ENCODE measurements at places on chromosomes 4 and X. TPM values are rescaled to one million over a fixed set of nuclear protein-coding genes. Genes with fewer than 3 reads are reported as not detected.

GRCh38 chrX:39563178-39563577, 534.6 kb downstream of the BCOR start:
- no peak for DNase-seq

DNA sequence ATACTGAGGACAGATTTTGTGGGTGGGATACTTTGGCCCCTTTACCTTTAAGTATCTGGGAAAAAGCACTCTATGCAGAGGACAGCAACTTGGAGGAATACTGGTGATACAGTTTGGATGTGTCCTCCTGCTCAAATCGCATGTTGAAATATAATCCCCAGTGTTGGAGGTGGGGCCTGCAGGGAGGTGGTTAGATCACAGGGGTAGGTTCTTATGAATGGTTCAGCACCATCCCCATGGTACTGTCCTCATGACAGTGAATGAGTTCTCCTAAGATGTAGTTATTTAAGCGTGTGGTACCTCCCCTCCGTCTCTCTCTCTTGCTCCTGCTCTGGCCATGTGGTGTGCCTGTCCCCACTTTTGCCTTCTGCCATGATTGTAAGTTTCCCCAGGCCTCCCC, 24.6 kb downstream of the GPAT3 start:
- DNase-seq = no peak

MAP7D2 gene
- polyA plus RNA-seq = 1.0 TPM

DNA sequence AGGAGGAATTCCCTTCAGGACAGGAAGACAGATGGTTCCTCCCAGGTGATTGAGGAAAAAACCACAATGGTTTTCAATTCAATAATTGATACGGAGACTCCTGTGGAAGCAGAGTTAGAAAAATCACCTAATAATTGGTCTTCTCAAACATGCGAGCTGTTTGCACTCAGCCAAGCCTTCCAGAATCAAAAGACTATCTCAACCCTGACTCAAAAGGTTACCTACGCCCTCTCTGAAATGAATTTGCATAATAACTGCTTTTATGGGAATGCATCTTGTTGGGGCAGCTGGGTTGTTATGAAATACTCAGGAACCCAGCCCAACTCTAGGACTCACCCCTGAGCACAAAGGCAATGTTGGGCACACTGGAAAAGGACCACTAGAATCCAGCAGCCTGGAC, 66.9 kb upstream of the ARSJ start:
- DNase-seq = no peak

DNA sequence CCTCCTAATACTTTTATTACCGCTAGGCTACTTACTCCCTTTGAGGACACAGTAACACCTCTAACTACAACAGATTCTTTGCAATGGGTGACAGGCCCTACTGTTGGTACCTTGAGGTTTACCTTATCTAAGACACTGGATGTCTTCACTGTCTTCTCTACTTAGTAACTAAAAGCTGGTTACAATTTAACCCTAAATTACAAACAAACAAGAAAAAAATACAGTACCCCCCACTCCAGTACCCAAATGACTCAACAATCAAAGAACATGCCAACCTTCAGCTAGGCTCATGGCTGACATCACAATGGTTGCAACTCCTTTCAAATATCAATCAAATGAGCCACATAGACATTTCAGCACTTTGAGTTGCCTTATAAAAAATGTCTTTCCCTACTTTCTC, 198.0 kb downstream of the GUCY2F start:
- DNase-seq = no peak

DNA sequence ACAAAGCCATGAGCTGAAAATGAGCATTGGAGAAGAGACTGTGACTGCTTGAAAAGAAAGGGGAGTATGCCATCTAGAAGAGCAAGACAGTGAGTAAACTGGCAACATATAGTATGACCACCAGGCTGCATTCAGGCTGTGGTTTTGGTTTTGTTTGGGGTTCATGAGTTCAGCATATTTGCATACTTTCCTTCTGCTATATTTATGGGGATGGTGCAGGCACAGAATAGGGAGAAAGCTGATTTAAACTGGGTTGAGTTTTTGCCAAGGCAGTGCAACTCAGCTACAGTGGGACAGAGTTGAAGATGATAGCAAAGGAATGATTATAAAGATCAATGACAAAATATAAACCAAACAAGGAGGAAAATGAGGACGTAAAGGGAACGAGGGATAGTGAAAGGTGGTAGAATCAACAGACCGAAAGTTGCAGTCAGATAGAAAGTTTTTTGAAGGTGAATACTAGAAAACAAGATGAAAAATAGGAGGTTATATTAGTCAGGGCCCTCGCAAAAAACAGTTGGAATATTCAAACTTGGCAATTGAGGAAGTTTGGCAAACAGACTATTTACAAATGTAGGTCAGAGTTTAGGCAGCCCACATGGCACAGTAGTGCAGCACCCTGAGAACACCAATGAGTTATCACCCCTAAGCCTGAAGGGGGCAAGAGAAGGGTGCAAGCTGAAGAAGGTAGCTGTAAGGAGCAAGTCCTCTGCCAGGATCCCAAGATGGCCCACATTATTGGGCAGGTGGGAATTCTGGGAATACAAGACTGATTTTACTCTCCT, 114.8 kb upstream of the MAP9 start:
- DNase-seq = no peak

- no peak for DNase-seq
These were observed 307.0 kb upstream of the SPOCK3 start for GRCh38 chr4:167541286-167541685.

DNA sequence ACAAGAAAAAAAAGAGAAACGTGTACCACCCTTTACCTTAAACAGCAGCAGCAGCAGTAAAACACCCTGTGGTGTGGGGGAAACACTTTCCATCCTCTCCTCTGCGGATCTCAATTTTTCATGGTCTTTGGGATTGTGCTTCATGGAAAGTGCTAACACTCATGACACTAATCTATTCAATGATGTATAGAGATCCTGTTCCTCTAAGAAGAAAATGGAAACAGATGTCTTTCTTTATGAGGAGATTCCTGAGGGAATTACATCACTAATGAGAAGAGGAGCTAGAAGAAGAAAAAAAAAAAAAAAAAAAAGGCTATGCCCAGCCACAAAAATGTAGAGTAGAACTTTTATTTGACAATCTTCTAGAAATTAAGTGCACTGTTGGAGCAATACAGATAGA, 62.9 kb upstream of the NDST3 start:
- DNase-seq = no peak

GRCh38 chr4:152936446-152937335, 568 bp downstream of the FHDC1 start:
- peak; percentile 81 for DNase-seq

CRMP1 gene
- 7.8 TPM for polyA plus RNA-seq

DNA sequence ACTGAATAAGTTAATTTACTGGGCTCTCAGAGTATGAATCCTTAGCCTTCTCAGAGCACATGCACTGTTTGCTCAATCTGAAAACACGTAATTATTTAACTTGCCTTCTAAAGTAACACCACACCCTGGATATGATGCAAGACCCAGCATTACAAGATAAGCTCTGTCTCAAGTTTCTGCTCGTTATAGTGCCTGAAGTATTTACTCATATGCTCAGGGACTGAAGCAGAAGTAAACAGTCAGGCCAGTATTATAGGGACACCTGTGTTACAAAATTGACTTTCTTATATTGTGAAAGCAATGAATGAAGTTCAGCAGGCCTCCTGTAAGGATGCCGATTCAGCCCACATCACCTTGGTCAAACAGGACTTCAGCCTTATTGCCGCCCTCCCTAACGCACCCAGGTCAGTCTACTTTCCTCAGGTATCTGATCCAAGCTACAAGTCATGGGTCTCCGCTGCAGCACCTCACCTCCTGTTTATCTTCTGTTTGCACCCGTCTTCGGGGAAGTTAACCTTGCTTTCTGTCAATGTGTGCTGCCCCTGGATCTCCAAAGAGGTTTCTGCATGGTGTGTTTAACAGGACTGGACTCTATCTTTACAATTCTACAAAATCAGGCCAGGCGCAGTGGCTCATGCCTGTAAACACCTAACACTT, 42.8 kb upstream of the KLF3 start:
- no peak for DNase-seq

CCDC160 gene
- polyA plus RNA-seq = not detected

TMEM255A gene
- polyA plus RNA-seq = 0.03 TPM

MAGEE2 gene
- polyA plus RNA-seq = not detected

WDR17 gene
- 1.1 TPM for polyA plus RNA-seq

DNA sequence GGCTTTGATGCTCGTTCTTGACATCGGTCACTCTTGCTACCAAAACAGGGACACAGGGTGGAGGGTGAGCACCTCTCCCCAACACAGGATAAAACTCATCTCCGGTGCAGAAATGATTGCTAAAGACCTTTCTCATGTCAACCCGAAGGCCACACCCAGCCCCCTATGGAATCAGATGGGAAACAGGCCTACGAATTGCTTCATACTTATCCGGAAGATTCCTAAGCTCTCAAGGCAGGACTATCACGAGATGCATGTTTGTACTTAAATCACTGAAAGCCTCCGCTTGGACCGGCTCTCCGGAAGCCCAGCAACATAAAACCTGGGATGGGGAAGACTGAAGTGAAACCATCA, 74.9 kb downstream of the MTMR1 start:
- no peak for DNase-seq

PDCL2 gene
- polyA plus RNA-seq = not detected

TAF9B gene
- 12.5 TPM for polyA plus RNA-seq

DNA sequence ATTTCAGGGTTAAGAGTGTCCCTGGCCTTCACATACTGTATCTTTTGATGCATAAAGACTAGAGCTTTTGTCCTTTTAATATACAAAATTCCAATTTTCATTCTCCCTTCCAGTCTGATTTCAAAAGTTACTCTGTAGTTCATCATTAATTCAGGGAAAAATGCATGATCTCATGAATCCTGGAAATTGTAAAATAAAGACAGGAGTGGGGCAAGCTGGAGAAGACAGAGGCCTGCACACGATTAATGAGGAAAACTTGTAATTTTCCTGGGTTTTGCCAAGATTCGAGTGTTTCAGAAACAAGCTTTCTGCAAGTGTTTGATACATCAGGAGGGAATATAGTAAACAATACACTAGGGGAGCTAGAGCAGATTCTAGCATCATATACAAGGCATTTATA, 947.9 kb downstream of the FAT4 start:
- no peak for DNase-seq

DNA sequence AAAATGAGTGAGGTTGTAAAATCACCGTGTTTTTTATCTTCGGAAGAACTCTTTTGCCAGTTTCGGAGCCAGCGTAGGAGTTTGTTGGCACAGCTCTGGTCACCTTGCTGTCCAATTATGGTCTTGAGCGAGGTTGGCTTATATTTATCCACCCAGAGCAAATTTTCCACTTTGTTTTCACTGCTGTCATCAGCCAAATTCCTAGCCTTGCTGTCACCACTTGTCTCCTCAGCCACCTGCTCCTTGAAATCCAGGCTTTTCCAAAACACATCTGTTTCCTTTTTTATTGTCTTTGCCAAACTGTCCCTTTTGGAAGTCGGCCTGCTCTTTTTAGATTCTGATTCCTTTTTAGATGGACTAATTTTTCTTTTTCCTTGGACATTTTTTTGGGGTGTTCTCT, 57.6 kb downstream of the RFC1 start:
- no peak for DNase-seq

IGSF1 gene
- 1.2 TPM for polyA plus RNA-seq

GRCh38 chr4:3301450-3302172, 8.8 kb downstream of the RGS12 start:
- no peak for DNase-seq

ANTXR2 gene
- 60.7 TPM for polyA plus RNA-seq

GRCh38 chrX:63506320-63506719, 155.2 kb upstream of the SPIN4 start:
- DNase-seq = peak; percentile 7

- no peak for DNase-seq
These were observed 1882.9 kb upstream of the AGA start for GRCh38 chr4:179325181-179325580.

GRCh38 chr4:121243485-121243884, 79.4 kb upstream of the TNIP3 start:
- no peak for DNase-seq

GRCh38 chr4:143046454-143046853, 138.3 kb upstream of the USP38 start:
- no peak for DNase-seq

- no peak for DNase-seq
These were observed 64.7 kb upstream of the UBQLN2 start for GRCh38 chrX:56498756-56499155.

DNA sequence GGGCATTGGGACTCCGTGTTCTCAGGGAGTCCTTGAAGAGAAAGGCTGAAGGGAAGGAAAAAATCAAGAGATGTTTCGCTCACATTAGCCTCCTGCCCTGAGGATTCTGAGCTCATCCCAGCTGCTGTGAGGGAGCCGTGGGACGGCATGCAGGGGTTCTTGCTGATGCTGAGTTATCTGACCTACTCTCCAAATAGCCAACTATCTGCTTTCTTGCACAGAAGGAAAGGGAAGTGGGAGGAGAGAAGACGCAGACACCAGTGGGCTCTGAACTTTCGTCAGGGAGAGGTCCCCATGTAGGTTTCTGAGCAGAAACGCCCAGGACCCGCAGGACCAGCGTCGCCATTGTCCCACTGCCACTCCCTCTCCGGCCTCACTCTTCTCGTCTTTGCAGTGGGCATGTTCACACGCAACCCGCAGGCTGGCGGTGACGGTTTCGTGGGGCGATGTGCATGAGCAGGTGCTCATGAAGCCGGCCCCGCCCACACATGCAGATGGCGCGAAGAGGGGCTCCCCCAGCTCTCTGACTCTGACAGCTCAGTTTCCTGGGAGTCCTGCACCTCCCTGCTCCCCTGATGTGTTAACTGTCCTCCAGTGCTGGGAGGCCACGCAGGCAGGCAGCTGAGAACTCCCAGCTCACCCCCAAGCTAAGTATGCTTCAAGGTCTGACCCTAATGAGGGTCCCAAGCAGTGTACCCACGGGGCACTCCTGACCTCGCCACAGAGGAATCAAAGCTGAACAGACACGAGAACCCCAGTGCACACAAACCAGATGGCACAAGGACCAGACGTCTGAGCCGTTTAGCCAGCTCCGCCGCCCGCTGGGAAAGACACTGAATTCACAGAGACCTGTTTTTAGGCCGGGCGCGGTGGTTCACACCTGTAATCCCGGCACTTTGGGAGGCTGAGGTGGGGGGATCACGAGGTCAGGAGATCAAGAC, 13.6 kb upstream of the ABLIM2 start:
- no peak for DNase-seq

DNA sequence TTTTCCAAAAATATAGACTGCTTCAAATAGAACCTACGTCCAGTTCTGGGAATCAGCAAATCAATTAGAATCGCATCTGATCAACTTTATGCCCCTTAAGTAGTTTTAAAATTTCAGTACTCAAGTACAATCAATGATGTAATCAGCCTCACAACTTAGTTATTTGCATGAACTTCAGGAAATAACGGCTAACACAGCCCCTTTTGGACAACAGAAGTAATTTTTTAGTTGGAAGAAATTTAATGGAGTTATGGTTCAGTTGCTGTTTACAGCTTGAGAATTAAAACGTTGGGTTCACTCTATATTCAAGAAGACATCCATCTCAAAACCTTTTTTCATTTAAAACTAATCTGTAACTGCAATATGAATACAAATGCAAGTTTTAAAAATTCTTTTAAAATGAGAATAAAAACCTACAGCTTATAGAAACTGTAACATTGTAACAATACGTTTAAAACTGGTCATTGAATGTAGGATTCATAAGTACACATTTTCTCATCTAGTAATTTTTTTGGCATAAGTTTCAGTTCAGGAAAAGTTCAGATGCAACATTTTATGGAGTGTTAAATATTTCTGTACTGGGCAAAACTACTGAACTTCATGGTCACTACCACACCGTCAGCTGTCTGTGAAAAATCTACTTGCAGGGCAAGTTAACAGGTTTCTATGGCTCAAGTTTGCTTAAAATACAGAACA, 956 bp downstream of the TAPT1 start:
- no peak for DNase-seq

Data from SK-N-SH (cell line).